A673 (cell line): ENCODE measurements at places on chromosomes 3 and 15.

GRCh38 chr3:98702166-98702565 is 61.0 kb upstream of the ST3GAL6 start:
- DNase-seq: peak; percentile 18

DNA sequence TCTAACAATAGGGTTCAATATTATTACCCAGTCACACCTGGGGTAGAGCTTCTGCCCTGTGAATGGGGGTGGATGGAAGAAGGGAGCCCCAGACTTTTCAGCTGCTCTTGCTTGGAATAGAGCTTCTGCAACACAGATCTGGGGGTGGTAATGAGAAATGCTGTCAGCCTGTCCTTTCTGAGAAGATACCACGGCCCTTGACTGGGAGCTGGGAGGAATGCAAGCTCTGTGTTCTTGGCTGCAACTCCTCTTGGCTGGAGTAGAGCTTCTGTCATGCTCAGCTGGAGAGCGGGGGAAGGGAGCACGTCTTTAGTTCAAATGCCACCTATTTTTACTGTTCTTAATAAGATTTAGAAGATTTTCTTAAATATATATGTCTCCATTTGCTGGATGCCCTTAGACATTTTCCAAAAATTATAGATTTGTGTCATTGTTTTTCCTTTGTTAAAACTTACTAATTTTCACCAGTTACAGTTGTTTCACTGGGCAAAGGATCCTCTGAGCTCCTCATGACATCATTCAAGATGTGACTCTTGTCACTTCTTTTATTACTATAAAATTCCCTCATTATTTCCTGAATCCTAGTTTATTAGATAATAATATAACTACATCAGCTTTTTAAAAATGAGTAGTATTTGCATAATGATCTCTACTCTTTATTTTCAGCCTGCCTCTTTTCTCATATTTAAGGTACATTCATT is 180.0 kb upstream of the TGFBR2 start:
- peak; percentile 12 for DNase-seq

- peak; percentile 89 for DNase-seq
These were observed 43.6 kb downstream of the RASA2 start for GRCh38 chr3:141530415-141530768.

DNA sequence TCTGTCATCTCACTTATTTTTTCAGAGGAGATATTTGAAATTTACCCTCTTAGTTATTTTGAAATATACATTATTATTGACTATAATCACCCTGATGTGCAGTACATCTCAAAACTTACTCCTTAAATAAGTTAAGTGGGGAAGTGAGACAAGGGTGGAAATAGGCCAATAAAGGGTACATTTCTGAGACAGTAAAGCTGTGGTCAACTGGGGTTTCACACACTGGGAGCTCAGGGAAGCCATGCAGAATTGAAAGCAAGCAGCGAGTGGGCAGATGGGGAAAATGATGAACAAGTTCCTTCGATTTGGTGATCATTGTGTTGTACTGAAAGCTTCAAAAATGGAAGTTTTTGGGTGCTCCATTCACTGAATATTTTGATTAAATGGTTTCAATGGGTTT is 21.6 kb upstream of the MOBP start:
- DNase-seq: no peak

DNA sequence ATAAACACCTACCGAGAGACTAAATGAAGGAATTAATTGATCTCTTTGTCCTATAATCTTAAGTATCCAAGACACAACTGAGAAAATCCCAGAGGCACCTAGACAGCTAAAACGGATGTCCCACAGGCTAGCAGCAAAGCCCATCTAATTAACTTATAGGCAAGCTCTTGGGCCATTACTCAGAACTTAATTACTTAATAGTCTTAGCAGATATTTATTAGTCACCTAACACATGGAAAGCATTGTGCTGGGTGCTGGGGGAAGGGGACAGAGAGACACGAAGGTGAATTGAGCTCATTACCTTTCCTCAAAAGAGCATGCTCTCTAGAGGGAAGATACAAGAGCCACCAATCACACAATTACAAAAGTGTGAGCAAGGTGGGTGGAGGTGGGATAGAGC is 189.8 kb upstream of the PROK2 start:
- DNase-seq: no peak

DNA sequence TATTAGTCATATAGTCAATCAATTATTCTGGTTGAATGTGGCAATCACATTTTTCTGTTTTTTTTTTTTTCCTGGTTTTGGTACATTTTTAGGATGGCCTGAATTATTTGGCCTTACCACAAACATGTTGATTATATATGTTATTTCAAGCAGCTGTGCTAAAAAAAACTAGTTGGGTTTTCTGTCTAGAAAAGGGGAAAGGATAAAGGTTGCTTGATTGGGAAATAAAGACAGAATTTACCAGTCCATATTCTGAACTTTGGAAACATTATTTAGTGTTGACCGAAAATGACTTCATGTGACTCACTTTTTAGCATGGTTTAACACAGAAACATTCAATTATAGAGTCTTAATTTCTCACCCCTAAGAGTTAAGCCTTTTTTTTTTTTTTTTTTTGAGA is 8.1 kb downstream of the MORF4L1 start:
- no peak for DNase-seq

GRCh38 chr3:56753206-56753820 is 48.4 kb downstream of the ARHGEF3 start:
- DNase-seq: no peak

GRCh38 chr3:3200632-3201212 is 21.2 kb upstream of the CRBN start:
- peak; percentile 68 for DNase-seq

DNA sequence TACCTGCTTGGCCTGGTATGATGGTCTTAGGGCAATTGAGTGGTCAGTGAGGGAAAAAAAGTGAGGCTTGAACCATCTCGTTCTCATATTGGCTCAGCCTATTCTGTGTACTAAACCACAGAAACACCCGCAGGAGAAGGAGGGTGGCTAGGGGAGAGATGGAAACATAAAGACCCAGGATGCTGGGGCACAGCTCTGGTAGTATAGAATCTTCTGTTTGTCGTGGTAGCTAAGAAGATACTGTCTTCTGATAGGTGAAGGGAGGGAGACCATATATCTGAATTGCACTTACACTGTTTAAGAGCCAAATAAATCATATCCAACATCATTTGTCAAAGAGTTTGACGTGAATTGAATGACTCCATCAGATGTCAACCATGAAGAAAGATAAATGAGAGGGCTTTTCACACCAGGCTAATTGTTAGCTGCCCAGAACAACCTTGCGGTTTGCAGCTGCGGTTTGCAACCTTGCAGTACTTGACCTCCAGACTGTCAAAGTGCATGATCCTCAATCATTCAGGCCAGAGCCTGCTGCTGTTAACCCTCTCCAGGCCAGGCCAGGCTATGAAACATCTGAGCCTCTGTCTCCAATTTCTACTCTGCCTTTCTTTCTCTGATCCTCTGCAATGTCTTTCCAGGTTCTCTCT is 40.9 kb upstream of the PIK3R4 start:
- DNase-seq: no peak

DNA sequence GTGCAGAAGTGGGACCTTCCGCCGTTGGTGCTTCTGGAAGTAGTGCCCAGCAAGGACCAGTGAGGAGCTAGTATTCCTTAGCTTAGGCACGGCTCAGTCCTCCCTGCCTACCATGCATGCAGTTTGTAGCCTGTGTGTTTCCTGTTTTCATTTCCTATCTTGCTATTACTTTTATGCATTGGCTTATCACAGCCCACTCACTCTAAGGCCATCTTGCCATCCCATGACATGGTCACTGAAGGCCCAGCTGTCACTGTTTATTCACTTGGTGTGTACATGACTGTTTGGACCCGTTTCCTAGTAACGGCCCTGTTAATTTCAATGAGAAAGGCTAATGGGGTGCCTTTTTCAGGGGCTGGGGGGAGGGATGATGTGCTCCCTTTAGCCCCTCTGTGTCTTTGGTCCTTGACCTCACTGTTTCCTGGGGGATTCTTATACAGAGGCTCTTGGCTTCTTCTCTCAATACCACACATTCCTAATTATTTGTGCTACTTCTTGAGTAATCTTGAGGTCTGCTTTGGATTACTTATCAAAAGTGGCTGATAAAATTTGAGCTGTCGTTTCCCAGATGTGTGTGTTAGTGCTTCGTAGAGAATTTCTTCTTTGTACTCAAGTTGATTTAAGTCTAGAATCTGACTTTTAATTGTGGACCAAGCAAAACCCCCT is 24.5 kb upstream of the TRAK1 start:
- peak; percentile 14 for DNase-seq

GRCh38 chr3:188205992-188206416 is 52.0 kb downstream of the LPP start:
- no peak for DNase-seq

DNA sequence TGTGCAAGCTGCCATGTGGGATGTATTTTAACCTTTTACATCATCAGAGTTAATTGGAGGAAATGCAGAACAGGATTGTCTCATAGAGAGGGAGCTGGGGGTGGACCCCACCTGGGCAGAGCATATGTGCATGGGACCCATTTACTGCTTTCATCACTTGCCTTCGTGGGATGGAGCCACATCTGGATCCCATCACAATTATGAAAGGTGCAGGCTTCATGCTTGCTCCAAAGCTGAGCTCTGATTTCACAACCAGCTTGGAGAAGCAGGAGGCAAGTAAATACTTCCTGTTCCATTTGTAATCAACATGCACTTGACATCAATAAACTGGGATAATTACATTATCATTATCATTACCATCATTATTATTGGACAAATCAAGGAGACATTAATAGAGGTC is 161.9 kb downstream of the ALDH1A2 start:
- DNase-seq: peak; percentile 35

GRCh38 chr15:48859426-48859825 is 18.5 kb upstream of the EID1 start:
- DNase-seq: no peak

DNA sequence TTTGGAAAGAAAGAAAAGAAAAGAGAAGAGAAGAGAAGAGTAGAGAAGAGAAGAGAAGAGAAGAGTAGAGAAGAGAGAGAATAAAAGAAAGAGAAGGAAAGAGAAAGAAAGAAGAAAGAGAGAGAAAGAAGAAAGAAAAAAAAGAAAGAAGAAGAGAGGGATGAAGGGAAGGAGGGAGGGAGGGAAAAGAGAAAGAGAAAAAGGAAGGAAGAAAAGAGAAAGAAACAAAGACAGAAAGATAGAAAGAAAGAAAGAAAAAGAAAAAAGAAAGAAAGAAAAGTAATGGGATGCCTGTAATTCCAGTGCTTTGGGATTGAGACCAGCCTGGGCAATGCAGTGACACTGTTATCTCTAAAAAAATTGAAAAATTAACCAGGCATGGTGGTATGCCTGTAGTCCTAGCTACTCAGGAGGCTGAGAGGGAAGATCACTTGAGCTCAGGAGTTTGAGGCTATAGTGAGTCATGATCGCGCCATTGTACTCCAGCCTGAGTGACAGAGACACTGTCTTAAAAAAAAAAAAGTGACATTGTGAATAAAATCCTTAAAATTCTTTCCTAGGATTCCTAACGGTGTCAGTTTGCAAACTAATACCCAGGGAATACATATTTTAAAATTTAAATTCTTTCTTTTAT is 1.7 kb downstream of the RASL12 start:
- DNase-seq: peak; percentile 42

GRCh38 chr15:55774113-55774970 is 31.4 kb upstream of the PRTG start:
- peak; percentile 58 for DNase-seq

GRCh38 chr15:89177633-89178306 is 43.6 kb downstream of the RLBP1 start:
- DNase-seq: peak; percentile 82

- DNase-seq: no peak
These were observed 7.1 kb downstream of the THRB start for GRCh38 chr3:24487325-24488262.

GRCh38 chr3:43011638-43012037 is 32.5 kb downstream of the GASK1A start:
- DNase-seq: no peak

DNA sequence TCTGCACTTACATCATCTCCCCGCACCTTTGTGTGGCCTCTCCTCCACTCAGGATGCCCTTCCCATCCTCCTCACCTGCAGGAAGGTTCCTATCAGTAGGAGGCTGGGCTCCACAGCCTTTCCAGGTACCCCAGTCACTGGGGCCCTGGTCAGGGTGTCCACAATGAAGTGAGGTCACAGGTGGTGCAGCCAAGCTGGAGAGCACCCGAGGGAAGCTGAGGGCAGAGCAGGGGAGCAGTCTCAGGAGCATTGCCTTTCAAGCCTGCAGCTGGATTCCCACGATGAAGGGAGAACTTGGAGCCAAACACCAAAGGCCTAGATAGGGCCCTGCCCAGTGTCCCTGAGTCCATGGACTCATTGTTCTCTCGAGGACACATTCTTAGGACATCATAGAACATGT is 23.6 kb downstream of the MGLL start:
- no peak for DNase-seq

GRCh38 chr3:177615015-177615414 is 417.7 kb upstream of the TBL1XR1 start:
- DNase-seq: no peak

DNA sequence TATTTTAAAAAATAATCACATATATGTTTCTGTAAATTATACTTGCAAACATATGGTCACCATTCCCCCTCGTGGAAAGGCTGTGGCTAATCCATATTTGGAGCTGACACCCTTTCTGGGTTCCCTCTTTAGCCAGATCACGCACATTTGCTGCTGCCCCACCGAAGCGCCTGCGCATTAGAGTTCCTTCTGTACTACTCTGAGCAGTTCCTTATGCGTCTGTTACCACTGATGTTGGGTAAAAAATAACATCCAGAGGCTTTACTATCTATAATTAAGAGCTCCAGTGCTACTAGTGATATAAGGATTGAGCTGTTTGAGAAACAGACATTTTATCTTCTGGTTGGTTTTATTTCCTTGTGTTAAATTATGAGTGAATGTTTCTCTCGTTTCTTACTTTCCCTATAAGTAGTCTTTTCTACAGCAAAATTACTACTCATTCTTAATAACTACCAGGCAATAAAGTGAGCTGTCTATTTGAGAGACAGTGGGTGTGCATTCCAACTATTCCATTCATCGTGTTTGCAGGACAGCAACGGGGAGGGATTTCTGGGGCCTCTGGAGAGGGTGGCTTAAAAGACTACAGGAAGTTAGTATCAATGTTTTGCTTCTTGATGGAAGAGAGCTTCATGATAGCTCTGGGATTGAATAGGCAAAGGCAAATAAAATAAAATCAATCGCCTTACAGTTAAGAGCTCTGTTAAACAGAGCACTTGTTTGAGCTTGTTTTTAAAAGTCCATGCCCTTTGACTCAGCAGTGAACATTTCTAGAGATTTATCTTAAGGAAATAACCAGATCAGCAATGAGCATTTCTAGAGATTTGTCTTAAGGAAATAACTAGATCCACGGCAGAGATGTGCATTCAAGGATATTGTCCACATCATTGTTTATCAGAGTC is 245.2 kb downstream of the CD47 start:
- no peak for DNase-seq

- DNase-seq: peak; percentile 44
These were observed 143.6 kb upstream of the BHLHE40 start for GRCh38 chr3:4835616-4836043.

- no peak for DNase-seq
These were observed 2.3 kb downstream of the ITPR1 start for GRCh38 chr3:4495294-4496086.

DNA sequence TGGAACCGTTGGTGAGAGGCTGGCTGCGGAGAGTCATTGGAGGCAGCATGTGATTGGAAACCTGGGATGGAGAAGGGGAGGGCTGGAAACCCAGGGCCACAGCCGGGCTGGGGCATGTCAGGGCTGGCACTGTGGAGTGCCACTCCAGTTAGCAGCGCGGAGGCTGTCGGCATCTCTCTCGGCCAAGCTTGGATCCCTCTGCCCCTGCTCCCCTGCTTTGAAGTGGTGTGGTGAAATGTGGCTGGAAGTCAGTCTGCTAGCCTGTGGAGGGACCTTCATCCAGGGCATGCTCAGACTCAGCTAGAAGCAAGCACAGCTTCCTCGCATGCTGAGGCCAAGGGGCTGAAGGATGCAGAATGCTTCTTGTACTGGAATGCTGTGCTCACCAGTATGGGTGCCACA is 13.5 kb downstream of the SLCO3A1 start:
- DNase-seq: no peak
